ENCODE measurements at places on chromosomes 7 and 10. TPM values are rescaled to one million over a fixed set of nuclear protein-coding genes. Genes with fewer than 3 reads are reported as not detected.

The FAM241B gene
- 3.6 TPM for total RNA-seq

DNA sequence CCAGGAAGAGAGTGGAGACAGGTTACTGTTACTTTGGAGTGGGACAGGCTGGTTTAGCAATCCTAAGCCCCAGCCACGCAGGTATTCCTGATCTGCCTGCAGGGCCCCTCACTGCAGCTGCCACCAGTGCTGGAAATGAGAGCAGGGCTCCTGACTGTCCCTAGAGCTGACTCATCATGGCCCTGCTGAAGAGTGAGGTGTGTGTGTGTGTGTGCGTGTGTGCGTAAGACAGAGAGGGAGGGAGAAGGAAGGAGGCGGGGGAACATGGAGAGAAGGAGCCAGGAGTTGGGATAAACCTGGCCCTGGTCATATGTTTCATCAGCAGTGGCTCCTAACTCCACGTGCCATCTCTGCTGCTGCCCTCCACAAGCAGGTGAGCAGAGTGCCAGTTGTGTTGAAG, 3.6 kb downstream of the FOXI2 start:
- H3K4me3 ChIP-seq, result no peak overlapping the region
- no peak for DNase-seq
- no peaks in the 10 kb centered on the region for H3K4me1 ChIP-seq
- H3K36me3 ChIP-seq, result no peaks in the 10 kb centered on the region

- no peak overlapping the region for H3K4me3 ChIP-seq
- no peak for DNase-seq
- no peaks in the 10 kb centered on the region for H3K36me3 ChIP-seq
- peaks cover 14% of the 10 kb centered on the region for H3K4me1 ChIP-seq
- peak overlapping the region; percentile 31 for H3K27ac ChIP-seq
- H3K27me3 ChIP-seq, result no peaks in the 10 kb centered on the region
Observed at GRCh38 chr10:77542710-77543259, 94.8 kb downstream of the KCNMA1 start.

GRCh38 chr10:13390604-13391522, 42.8 kb upstream of the SEPHS1 start:
- no peak overlapping the region for H3K4me3 ChIP-seq
- no peak overlapping the region for H3K27ac ChIP-seq
- no peaks in the 10 kb centered on the region for H3K4me1 ChIP-seq
- no peaks in the 10 kb centered on the region for H3K36me3 ChIP-seq

GRCh38 chr7:30594048-30594539, 584 bp upstream of the GARS1 start:
- DNase-seq, result peak; percentile 71
- H3K36me3 ChIP-seq, result no peaks in the 10 kb centered on the region
- H3K4me3 ChIP-seq, result peak overlapping the region; percentile 73
- H3K4me1 ChIP-seq, result peaks cover 23% of the 10 kb centered on the region

DNA sequence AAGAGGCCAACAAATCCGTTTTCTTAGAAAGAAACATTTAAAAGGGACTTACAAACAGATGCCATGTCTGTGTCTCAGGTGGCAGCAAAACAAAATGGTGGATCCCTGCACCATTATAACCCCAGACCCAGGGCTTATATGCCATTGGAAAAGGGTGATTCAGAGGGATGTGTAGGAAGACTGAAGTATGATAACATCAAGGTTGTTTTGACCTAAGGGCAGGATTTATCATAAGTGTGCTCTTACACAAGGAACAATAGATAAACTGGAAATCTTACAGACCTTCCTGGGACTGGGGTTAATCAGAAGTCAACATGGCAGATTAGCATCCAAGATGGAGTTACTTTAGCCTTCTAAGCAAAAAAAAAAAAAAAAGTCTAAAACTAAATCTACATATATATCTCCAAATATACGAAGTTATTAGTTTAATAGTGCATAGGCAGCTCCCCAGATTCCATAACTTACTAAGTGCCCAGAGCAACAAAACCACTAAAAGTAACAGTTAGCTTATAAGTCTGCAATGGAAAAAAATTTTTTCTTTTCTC, 34.3 kb upstream of the WNT16 start:
- no peak overlapping the region for H3K27ac ChIP-seq
- H3K36me3 ChIP-seq, result peaks cover 4% of the 10 kb centered on the region
- no peaks in the 10 kb centered on the region for H3K27me3 ChIP-seq
- H3K4me1 ChIP-seq, result peaks cover 4% of the 10 kb centered on the region
- DNase-seq, result no peak
- H3K4me3 ChIP-seq, result no peak overlapping the region

The CNPY1 gene
- total RNA-seq, result not detected

DNA sequence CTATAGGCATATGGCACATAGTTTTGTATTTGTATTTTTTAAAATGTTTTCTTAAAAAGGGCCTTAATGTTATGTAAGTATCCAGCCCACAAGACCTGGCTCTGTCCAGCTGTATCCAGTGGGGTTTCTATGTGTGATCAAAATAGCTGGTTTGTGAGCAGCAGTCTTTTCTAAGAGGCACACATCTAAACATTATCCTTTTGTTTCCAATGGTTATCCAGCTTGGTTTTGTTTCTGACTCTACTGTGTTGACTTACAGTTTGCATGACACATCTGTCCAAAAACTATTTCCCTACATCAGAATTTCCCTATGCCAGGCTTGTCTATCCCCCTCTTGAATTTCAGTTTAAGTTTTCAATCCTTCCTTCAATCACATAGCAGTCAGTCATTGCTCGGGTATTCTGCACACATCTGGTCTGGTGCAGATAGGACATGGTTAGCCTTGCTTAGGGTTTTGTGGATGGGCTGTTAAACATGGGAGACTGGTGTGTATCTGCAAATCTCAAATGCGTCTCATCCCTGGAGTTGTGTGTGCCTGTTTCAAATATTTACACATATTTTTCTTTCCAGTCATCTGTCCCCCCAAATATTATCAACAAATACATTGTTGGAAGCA, 104.2 kb downstream of the SAMD9 start:
- no peak overlapping the region for H3K4me3 ChIP-seq
- no peaks in the 10 kb centered on the region for H3K36me3 ChIP-seq
- no peaks in the 10 kb centered on the region for H3K27me3 ChIP-seq
- H3K27ac ChIP-seq, result no peak overlapping the region
- DNase-seq, result no peak
- peaks cover 10% of the 10 kb centered on the region for H3K4me1 ChIP-seq

- no peak for DNase-seq
- no peak overlapping the region for H3K4me3 ChIP-seq
- H3K4me1 ChIP-seq, result no peaks in the 10 kb centered on the region
- H3K27ac ChIP-seq, result no peak overlapping the region
- no peaks in the 10 kb centered on the region for H3K36me3 ChIP-seq
Observed at GRCh38 chr7:72123913-72124312, 288.2 kb downstream of the CALN1 start.

The LRRC17 gene
- 1.4 TPM for total RNA-seq
